ENCODE measurements at places on chromosomes 12 and 14. TPM values are rescaled to one million over a fixed set of nuclear protein-coding genes. Genes with fewer than 3 reads are reported as not detected.

The RAN gene
- polyA plus RNA-seq: 60.0 TPM

DNA sequence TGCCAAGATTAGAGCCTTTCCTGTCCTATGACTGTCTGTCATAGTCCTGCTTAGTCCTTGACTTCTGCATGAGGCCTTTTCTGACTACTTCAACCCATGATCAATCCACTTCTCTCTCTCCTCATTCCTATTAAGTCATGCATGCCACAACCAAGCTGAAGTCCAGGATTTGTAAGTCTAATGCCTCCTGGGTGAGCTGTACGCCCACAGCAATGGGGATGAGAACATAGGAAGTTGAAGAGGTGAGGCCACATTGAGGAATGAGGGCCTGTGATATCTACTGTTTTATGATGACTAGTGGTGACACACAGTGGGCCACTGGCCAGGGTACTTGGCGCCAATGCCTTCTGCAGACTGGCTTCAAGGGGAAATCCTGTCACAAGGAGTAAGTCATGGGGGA, 994.1 kb upstream of the TMEM132C start:
- DNase-seq: no peak

The FOXN4 gene
- not detected for polyA plus RNA-seq

The KCNMB4 gene
- polyA plus RNA-seq: 0.38 TPM

DNA sequence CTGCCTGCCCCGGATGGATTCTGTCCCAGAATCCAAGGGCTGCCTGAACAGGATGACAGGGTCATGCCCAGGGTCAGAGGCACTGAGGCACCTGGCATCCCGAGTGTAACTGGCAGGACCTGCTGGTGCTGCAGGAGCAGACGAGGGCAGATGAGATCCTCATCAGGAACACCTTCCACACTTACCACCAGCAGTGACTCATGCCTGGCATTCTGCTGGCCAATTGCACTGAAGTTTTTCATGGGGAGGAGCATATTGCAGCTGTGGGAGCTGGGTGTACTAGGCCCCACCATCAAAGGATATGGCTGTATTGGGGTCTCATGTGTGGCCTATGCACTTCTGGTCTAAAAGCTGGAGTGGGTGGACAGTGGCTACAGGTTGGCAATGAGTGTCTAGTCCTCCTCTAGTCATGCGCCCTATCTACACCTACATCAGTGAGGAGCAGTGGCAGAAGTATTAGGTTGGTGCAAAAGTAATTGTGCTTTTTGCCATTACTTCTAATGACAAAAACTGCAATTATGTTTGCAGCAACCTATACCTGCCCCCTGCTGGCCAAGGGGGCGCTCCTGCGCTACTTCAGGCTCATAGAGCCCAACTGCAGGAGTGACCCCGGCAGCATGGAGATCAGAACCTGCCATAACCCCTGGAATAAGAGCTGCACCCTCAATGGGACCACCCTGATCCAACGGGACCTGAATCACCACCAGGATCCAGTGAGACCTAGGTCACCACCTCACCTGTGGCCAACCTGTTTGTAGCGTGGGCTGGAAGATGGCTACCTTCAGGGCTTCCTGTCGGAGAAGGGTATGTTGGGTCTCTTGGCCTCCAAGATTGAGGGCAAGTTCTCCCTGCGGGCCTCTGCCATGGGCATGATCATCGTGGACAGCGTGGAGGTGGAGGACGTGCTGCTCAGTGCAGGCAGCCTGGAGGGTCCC, 8.0 kb upstream of the C12orf42 start:
- DNase-seq: no peak

DNA sequence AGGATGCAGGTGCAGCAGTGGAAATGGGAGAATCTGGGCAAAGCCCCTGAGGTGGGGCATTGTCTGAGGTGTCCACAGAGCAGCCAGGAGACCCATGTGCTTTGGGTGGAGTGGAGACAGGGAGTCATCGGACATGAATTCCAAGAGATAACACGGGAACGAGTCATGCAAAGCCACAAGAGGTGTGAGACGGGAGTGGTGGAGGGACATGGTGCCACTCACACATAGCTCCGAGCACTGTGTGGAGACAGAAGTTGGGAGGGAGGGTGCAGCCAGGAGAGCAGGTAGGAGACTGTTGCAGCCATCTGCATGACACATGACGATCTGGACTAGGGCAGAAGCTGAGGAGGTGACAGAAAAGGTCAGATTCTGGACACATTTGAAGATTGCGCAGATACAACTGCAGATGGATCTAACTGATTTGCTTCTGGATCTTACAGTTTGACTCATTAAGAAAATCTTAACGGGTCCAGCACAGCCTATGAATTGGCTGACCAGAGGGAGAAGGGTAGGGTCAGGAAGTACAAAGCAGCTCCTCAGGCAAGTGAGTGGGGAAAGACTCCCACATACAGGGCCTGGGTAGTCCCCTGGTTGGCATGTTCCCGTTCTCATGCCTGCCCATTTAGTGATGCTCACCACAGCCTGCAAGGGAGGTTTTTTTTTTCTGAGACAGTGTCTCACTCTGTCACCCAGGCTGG, 379.8 kb downstream of the FUT8 start:
- DNase-seq: no peak

DNA sequence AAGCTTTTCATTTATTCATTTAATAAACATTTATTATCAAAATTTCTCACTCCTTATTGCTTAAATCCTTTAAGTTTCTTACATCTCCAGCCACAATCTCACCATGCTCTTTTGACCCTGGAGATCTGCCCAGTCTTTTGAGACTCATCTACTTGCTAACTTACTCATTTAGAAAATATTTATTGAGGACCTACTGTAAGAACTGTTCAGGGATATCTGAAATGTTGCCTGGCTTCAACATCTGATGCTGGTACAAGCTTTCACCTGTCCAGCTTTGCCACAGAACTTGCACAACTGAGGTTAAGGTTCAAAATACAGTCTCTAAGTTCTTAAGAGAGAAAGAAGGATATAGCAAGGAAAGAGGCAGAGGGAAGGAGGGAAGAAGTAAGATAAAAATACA, 17.5 kb upstream of the GXYLT1 start:
- DNase-seq: no peak

GRCh38 chr12:10159280-10159679, 12.7 kb downstream of the OLR1 start:
- no peak for DNase-seq

GRCh38 chr12:48005750-48006021, 1.4 kb upstream of the COL2A1 start:
- no peak for DNase-seq

The AKAP3 gene
- 0.87 TPM for polyA plus RNA-seq

DNA sequence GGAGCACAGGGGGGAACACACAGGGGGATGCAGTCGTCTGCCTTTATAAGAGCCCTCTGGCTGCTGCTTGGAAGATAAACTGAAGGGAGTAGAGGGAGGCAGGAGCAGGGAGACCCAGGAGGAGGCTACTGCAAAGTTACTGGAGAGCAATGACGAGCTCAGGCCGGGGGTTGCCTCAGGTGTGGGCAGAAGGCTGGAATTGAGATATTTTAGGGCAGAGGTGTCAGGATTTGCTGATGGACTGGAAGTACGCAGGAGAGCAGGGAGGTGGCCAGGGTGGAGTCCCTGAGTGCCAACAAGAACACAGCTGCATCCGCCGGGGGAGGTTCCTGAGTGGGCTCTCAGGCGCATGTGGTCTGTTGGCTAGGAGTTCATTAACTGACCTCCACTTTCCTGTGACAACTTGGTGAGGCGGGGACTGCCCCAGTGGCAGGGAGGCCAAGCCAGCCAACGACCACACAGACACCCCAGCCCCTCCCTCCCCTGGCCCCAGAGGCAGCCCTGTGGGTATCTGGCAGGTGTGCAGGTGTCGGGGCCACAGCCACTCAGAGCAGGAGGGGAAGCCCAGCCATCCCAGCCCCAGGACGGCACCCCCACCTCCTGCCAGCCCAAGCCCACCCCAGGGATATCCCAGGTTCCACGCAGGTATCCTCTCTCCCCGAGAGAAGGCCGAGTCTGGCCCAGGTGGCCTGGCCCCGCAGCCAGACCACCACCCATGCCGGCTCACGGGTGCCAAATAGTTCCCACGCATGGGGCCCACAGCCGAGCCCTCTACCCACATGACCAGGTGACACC, 85.4 kb downstream of the NCOR2 start:
- no peak for DNase-seq

The PLA2G1B gene
- polyA plus RNA-seq: 7,821 TPM

The PTPRQ gene
- polyA plus RNA-seq: 0.49 TPM

The GPR162 gene
- 5.2 TPM for polyA plus RNA-seq

GRCh38 chr12:116152268-116152667, 125.2 kb downstream of the MED13L start:
- no peak for DNase-seq

The TRHDE gene
- polyA plus RNA-seq: 2.2 TPM

- no peak for DNase-seq
These were observed 30.8 kb upstream of the PPP2R5C start for GRCh38 chr14:101730626-101731186.

The DPPA3 gene
- not detected for polyA plus RNA-seq

DNA sequence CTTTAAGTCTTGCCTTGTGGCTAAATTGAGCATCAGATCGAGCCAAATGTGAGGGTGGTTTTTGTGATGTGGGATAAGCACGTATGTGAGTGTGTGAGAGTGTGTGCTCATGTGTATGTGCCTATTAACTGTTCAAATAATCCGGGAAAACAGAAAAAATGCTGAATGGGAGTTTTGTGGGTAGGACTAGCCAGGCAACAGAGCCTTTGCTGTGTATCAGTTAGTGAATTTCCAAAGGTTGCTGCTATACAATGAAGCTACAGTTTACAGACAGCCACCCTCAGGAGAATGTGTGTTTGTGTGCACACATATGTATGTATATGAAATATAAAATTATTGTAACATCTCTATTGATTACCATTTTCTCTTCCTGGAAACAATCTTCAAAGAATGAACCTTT, 154.0 kb downstream of the SOX5 start:
- no peak for DNase-seq

DNA sequence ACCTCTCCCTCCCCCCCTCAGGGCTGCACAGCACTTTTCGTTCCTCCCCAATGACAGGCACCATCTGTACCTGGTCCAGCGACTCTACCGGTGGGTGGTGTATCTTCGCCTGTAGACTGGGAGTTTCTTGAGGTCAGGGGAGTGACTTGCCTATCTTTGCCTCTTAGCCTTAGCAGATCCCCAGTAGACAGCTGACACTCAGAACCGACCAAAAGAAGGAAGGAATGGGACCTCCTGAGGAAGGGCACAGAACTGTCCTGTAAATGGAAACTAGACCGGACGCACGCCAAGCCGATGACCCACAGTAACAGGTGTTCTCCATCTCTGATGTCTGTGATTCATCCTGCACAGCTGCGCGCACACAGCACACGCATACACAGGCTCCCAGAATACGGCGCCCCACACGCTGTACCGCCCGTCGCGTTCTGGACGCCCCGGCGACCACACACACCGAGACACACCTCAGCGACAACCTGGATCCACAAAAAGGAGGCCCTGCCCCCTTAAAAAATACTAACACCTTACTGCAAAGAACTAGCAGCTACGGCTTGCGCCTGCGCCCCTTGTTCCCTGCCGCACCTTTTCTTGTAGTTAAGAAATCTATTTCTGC, 673 bp upstream of the TTC9 start:
- DNase-seq: peak; percentile 58

DNA sequence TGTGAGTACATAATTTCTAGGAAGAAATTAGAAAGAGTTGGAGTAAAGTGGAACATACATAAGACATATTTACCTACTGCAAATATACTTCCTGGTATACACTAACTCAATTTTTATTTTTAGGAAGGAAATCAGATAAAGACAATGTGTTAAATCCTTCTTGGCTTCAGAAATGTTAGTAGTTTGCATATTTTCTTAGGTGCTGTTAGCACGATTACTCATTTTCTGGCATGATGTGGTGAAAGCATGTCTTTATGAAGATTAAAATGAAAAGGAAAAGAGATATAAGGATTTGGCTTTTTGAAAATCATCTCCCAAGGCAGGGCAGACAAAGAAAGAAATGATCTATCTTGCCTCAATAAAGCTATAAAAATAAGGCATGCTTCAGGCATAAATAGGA, 287.6 kb upstream of the E2F7 start:
- DNase-seq: no peak

- DNase-seq: no peak
These were observed 10.0 kb upstream of the KLC1 start for GRCh38 chr14:103619057-103619456.

DNA sequence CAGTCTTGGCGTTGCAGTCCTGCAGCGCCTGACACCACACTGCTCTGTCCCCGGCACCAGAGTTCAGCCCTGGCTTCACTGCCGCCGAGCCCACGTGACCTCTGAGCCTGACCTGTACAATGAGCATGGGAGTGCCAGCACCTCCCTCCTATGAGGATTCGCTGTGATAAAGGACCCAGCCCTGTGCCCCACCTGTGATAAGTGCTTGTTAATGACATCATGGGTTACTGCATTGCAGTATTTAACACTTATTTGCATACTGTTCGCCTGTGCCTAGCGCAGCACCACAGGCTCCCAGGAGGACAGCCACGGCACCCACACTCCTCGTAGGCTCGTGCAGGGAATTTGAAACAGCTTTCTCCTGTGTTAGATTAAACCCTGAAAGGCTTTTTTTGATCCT, 118.2 kb upstream of the GSC start:
- DNase-seq: peak; percentile 45

DNA sequence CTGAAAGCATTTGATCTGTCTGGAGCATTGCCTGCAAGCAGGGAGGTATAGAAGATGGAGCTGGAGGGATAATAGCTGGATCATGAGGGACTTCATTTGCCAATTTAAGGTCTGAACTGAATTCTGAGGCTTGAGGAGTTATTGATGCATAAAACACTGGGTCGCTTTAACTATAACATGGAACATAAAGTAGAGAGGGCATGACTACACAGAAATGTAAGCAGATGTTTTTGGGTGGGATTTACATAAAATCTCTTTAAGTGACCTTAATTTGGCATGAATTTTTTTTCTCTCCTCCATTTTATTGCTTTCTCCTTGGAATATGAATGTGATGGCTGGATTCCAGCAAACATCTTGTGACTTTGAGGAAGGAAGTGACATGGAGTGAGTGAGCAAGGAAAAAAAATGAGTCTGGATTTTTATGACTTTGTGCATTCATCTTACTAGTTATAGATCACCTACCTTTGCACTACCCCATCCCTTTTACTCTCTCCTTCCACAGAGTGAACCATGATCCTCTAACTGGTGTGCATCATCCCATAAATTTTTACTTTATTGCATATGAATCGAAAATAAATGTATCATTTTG, 356.0 kb downstream of the DUSP6 start:
- no peak for DNase-seq

- DNase-seq: no peak
These were observed 49.9 kb upstream of the PLEKHG3 start for GRCh38 chr14:64654246-64654900.
